Activated effector memory CD4-positive, alpha-beta T cell treated with anti-CD3 and anti-CD28 coated beads, Interleukin-2, amount 50 U/mL, for 16 hours (primary cell): ENCODE measurements at places on chromosomes 4 and X.

DNA sequence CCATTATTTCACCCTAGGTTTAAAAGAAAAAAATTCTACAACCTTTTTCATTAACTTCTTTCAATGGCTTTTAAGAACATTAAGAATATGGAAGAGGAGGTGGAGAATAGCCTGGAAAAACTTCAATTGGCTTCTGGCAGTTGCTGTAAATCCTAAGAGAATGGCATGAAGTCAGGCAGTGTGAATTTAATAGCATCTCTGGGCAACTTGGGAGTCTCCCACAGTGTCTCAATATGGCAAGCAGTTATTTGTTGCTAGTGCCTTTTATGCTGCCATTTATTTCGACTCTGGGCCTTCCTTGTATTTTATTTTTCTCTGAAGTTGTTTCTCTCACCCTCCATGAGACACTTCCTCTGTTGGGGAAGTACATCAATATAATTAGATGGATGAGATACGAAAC is 322.1 kb downstream of the CBLL2 start:
- DNase-seq = no peak

DNA sequence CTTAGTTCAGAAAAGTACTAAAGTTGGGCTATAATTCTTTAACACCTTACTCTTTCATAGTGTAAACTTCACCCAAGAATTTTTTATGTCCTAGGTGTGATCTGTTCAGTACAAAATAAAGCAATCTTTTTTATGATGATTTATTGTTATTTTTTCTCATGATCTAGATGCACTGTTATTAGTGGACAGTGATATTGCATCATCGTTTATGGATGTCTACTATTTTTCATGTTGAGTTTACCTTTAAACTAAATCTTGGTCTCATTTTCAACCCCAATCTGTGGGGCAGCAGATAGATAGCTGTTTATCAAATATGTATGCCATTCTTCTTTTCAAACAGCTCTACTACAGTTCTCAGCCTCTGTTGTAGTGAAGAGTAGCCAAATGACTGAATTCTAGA is 215.4 kb downstream of the UGT8 start:
- DNase-seq = no peak

GRCh38 chrX:12949205-12949926 is 25.5 kb upstream of the TMSB4X start:
- no peak for DNase-seq

DNA sequence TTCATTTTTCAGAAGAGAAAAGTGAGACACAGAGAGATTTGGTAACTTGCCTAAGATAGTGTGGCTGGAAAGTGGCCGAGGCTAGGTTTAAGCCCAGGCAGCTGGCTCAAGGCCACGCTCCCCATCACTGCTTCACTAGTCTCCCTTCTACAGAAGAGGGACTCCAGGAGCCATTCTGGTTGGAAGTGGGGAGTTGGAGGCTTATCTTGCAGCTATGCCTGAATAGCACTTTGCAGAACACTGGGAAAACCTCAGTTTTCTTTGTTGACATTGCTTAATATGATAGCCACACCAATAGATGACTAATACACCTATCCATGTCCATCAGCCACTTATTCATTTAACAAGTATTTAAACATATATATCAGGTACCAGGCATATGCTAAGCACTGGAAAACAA is 18.5 kb downstream of the LRRC66 start:
- DNase-seq = no peak

DNA sequence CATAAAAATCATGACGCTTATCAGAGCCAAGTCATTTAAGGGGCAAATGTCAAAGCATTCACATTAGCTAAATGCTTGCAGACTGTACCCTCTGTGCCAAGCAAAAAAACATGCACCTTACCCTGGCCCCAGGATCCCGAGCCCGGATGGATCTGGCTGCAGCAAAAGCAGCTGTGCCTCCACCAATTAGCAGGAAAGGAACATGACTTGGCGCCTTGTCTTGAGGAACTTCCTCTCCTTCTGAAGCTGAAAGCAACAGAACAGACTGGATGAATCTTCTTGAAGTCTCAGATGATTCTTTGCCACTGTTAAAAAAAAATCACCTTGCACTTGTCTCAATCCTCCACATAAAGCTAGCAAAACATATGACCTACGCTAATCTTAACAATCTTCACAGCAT is 18.0 kb downstream of the AIFM1 start:
- no peak for DNase-seq

DNA sequence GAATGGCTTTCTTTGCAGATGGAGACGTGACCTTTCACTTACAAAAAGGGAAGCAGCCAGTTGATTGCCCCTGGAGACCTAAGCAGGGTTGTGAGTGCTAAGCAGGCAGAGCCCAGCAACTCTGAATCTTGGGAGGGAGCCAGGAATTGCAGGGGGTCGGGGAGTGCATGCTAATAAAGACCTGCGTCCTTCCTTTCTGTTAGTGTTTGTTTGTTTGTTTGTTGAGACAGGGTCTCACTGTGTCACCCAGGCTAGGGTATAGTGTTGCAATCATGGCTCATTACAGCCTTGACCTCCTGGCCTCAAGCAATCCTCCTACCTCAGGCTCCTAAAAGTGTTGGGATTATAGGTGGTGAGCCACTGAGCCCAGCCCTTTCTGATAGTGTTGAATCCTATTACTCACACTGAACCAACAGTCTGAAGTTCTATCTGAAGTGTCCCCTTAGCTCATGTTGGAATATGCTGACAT is 137.4 kb downstream of the CEP135 start:
- DNase-seq = no peak

- DNase-seq = no peak
Measured at GRCh38 chr4:105215609-105216313, 69.1 kb downstream of the TET2 start.

DNA sequence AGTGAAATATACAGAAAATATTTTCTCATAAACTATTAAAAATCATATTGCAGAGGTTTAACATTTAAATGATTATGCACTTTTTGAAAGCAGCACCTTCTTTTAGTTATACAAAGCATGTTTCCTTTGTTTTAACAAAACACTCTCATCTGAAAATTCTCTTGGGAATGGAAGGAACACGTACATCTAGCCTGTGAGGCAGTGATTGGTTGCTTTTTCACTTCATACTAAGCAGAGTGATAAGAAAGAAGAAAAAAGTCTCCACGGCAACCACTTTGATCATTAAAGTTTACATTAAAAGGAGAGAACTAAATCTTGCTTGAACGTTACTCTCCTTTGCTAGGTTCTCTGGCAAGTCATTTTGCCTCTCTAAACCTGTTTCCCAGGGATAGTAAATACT is 41.7 kb upstream of the H2AZ1 start:
- no peak for DNase-seq

GRCh38 chrX:21978346-21978745 is 37.8 kb downstream of the SMS start:
- DNase-seq = no peak

DNA sequence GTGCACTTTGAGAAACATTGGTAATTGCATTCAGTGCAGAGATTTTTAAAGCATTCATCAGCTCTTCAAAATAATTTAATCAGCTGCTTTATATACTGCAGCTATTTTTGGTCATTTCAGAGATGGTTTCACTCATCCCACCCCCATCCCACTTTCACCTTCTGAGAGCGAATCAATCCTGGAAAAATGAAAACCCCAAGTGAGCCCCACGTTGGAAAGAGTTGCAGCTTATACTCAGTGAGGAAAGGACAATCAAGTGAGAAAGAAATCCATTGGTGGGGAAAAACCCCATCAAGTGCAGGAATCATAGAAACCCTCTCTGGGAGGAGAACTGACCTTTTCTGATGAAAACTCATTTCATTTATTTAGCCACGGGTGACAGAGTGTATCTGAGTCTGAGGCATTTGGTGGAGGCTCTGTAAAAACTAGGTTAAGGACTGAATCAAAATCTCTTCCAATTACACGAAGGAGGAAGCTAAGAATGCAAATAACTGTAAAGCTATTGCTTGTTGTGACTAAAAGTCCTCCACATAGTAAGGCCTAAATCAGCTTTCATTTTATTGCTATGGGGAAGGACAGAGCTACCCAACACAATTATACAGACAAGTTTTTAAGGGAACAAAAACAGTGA is 240.4 kb upstream of the PGRMC2 start:
- DNase-seq = no peak

DNA sequence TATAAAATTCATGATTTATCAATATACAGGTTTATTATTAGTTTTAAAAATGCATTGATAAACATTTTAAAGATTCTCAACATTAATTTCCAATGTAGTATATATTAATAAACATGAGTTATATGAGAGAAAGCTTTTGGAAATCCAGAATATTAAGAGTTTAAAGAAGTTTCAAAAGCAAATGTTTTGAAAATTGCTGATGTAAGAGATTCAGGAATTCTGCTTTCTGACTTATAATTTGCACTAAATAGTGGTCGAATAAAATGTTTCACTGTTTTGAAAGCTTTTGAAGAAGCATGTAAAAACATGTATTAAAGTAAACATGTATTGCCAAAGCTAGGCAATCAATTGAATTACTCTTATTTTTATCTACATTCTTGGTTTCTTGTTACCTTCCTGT is 151.2 kb upstream of the CXorf51B start:
- no peak for DNase-seq

- DNase-seq = peak; percentile 61
Measured at GRCh38 chr4:20773144-20773997, 73.1 kb downstream of the PACRGL start.

DNA sequence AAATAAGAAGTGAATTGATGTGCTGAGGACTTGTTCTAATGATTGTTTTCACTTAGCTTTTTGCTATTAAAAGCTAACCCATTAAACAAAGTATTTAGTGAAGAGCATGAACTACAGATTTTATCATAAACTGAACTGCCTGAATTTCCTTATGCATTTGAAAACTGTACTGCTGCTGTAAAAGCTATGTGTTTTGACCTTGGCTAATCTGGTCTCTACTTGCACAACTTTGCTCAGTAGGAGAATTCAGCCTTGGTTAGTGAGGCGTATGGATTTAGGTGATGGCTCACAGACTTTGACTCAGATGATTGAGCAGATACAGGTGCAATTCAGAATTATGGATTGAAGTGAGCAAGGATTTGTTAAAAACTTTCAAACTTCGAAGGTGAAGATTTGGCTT is 38.7 kb upstream of the FAT1 start:
- DNase-seq = no peak

- DNase-seq = no peak
Measured at GRCh38 chr4:187814737-187815465, 180.7 kb upstream of the ZFP42 start.

GRCh38 chrX:3757510-3758025 is 44.1 kb upstream of the PRKX start:
- no peak for DNase-seq

- DNase-seq = no peak
Measured at GRCh38 chr4:176309046-176309445, 10.7 kb upstream of the SPCS3 start.

GRCh38 chr4:167989815-167990214 is 102.5 kb upstream of the ANXA10 start:
- no peak for DNase-seq

DNA sequence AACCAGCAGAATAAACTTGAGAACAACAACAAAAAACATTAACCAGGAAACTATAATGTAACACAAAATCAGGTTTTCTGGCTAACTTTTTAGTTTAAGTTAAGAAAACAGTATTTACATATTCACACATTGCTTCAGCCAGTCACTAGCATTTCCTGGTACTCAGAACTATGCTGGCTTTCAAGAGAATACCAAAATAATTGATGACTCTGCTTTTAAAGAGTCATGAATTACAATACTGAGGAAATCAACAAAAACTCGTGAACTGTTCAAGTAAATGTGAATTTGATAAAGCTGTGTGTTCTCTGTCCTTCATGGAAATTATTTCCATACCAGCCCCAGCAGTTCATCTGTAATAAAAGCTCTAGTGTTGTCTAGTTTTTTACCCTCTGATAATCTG is 27.4 kb downstream of the PRSS12 start:
- no peak for DNase-seq

GRCh38 chr4:93183576-93183975 is 645.0 kb upstream of the ATOH1 start:
- no peak for DNase-seq

- no peak for DNase-seq
Measured at GRCh38 chrX:24314019-24314635, at the start of gene SUPT20HL2. TSS of gene SUPT20HL2 (minus strand) at chrX:24314069. CDS start at chrX:24313315, 754 bp downstream.

- DNase-seq = no peak
Measured at GRCh38 chrX:105725228-105725627, 97.1 kb upstream of the NRK start.

GRCh38 chrX:48999030-48999429 is 3.0 kb downstream of the GRIPAP1 start:
- no peak for DNase-seq

DNA sequence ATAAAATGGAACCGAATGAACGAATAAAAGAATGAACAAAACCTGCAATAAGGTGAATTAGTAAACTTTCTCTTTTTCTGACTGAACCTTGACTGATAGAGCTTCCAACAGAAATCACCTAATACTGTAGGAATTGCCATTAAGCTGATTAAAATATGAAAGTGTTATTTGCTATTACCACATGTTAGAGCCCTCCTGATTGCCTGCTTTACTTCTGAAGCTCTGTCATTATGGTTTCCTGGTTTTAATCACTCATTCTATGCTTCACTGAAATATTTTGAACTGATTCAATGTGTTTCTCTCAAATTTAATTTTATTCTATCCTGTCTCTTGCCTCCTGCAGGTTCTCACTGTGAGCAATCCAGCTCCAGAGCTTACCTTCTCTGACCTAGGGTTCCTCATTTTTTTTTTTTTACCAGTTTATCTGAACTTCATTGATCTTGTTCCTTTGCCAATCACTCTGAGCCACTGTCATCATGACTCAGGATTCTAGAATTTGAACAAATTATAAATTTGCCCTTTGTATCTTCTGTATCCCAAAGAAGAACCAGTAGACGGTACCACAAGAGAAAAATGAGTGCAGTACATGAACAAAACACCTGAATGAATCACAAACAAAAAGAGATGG is 48.1 kb upstream of the UGT2B15 start:
- DNase-seq = no peak

- peak; percentile 62 for DNase-seq
Measured at GRCh38 chrX:100895365-100896075, 21.4 kb upstream of the NOX1 start.

- DNase-seq = no peak
Measured at GRCh38 chr4:183747931-183748670, 89.0 kb downstream of the TRAPPC11 start.

GRCh38 chr4:80989921-80990544 is 40.5 kb upstream of the BMP3 start:
- DNase-seq = no peak

DNA sequence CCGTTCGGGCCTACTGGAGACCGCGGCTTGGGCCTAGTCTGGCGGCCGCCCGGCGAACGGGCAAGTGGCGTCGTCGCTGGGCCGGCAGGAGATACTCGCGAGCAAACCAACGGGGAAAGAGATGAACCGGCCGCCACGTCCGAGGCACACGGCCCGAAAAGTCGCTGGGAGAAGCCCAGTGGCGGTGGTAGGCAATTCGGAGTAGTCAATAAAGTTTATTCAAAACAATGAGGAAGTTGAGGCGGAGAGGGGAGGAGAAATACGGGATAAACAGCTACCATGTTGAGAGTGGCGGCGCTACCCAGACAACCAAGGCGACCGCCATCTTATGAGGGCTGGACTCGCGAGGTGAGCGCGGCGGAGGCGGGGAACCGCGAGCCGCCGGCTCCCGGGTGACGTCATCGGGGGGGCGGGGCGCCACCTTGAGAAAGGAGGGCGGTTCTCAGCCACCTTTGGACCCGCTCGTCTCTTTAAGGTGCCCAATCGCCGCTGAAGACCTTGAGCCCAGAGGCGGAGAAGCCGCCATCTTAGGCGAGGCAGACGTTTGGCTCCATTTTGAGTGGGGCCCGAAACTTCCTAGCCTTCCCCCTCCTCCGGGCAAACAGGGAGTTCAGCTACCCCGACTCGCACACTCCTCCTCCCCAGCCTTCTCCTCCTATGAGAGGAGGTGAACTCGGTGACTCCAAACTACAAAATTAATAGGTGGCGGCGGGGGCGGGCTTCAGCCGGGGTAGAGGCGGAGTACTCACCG is at the start of gene PHF8:
TSS of gene PHF8 (minus strand) at position 348 of the 751 bp plus-strand sequence. CDS start 1,745 bp downstream, outside the sequence.
- peak; percentile 98 for DNase-seq
